Renal cortex interstitium (tissue), 15 donors: ENCODE measurements at places on chromosomes 16 and 17. TPM values are rescaled to one million over a fixed set of nuclear protein-coding genes. Genes with fewer than 3 reads are reported as not detected.

The KIF19 gene
- 0.66 TPM for polyA plus RNA-seq

The SOCS1 gene
- polyA plus RNA-seq = 6.3 TPM

The CNGB1 gene
- polyA plus RNA-seq = 0.11 TPM

The TAT gene
- polyA plus RNA-seq = 0.04 TPM

The RBFOX1 gene
- 2.7 TPM for polyA plus RNA-seq

The RAB37 gene
- 5.3 TPM for polyA plus RNA-seq

The FOXC2 gene
- polyA plus RNA-seq = 46.3 TPM

The KRT33B gene
- polyA plus RNA-seq = not detected

The CFAP119 gene
- polyA plus RNA-seq = 12.8 TPM

The ZP2 gene
- polyA plus RNA-seq = not detected

The ADCY7 gene
- 9.9 TPM for polyA plus RNA-seq

The PRAC1 gene
- polyA plus RNA-seq = not detected

The FBXW10B gene
- 0.74 TPM for polyA plus RNA-seq

The PYY gene
- 0.25 TPM for polyA plus RNA-seq

The GGT6 gene
- 5.2 TPM for polyA plus RNA-seq
